Karpas-422 (cell line): ENCODE measurements at places on chromosomes 4 and X. TPM values are rescaled to one million over a fixed set of nuclear protein-coding genes. Genes with fewer than 3 reads are reported as not detected.

The RBM3 gene
- 176 and 183 TPM in 2 replicates for total RNA-seq

The QRFPR gene
- total RNA-seq = not detected in 2 replicates

The CACNA1F gene
- total RNA-seq = not detected in 2 replicates

The HSD17B13 gene
- 0.56 TPM in 1 of 2 replicates, not detected in the other for total RNA-seq

The FGFR3 gene
- total RNA-seq = not detected in 2 replicates

The ABLIM2 gene
- not detected in 2 replicates for total RNA-seq

The SYTL4 gene
- 0.30 and 1.2 TPM in 2 replicates for total RNA-seq

The KIT gene
- not detected in 2 replicates for total RNA-seq

The ZCCHC18 gene
- 0.41 and 0.90 TPM in 2 replicates for total RNA-seq
